ENCODE measurements at places on chromosomes 12 and 14.

- DNase-seq, result no peak
Measured at GRCh38 chr12:123199936-123200335, 33.0 kb downstream of the MPHOSPH9 start.

DNA sequence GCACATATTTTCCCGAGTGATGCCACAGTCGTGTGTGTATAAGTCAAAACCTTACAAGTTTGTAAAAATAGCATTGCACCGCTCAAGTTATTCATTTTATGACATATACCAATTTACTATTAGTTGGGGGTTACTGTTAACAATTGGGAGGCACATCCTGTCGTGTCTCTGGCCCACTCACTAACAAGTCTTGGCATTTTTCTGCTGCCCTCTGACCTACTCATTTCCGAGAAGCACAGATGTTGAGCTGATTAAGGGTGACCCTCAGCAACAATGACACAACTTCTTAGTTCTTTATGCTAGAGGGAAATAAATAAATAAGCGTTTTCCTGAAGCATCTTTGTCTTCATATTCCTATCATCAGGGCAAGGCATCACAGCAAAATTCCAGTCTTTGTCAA is 6.8 kb upstream of the ATG14 start:
- no peak for DNase-seq

DNA sequence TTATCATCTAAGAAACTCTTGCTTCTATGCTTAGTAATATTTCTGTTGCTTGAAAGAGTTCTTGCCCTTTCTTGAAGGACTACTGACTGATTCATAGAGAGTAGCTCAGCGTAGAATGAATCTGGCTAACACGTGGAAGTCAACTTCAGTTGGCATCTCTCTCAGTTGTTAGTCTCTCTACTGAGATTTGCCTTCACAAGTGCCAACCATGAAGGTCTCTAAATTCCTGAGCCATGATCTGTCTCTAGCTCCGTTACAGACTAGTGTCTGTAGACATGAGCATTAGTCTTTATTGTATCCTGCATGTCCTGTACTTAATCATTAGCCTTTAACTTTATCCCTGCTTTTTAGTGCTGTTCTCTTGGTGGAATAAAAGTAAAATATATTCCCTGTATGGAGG is 19.1 kb upstream of the ALX1 start:
- no peak for DNase-seq

- DNase-seq, result no peak
Measured at GRCh38 chr14:55065411-55065810, 14.0 kb downstream of the MAPK1IP1L start.

DNA sequence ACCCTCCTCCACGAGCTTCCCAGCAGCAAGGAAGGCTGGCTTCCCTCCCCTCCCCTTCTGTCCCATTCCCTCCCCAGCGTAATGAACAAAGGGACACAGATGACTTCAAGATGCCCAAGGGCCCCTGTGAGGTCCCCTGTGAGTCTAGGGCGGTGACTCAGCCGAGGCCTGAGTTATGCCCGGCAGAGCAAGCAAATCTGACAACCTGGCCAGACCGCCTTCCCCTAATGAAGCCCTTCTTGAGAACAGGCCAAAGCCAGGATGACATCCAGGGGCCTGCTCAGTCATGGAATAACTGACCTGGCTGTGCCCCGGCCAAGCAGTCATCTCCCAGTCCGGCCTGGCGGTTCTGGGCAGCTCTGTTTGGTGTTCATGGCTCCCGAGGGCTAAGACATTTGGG is 89.2 kb downstream of the DICER1 start:
- DNase-seq, result no peak

DNA sequence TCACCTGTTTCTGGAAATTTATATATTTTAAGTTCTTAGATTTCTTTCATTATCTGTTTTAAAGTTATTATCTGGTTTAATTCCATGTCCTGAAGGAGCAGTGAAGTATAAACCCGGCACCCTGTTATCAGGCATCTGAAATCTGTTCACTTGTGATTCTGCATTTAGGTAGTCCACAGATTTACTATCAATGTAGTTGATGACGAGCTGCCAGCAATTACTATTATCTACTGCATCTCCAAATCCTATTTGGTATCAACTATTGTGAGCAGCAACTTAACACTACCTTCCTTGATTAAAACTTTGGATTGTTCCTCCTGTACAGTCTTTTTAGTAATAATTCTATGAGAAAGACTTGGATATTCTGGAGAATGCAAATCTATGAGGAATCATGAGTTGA is 36.1 kb downstream of the PRORP start:
- DNase-seq, result no peak

DNA sequence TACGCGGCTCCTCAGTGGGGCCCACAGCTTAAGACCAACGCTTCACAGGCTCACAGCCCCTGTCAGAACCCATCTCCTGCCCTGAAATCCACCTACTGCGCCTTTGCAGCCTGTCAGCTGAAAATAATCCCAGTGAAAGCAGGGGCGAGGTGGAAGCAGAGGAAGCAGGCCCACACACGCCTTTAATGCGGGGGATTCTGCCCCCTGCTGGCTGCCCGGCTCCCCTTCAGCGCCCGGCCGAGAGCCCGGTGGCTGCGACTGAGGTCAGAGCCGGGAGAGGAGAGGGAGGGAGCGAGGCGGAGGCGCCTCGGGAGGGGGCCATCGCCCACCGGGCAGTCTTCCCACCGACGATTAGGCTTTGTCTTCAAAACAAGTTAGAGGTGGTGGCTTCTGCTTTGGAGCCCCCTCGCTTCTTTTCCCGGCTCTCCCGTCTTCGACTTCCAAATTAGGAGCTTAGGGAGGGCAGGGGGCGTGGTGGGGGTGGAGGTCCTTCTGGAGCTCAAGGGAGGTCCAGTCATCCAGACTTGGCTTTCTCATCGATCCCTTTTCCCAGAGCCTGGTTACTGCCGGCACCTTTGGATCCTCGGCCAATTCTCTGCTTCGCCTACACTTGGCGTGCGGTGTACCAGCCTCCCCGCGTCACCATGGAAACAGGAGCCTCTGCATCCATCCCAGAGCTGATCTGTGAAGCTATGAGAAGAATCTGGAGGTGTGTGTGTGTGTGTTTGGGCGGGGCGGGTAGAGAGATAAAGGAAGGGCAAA is 25.2 kb upstream of the RND1 start:
- peak; percentile 38 for DNase-seq
